SJSA1 (cell line): ENCODE measurements at places on chromosomes 16 and 17.

GRCh38 chr16:4660454-4661007, 32.8 kb upstream of the NUDT16L1 start:
- DNase-seq, result no peak

DNA sequence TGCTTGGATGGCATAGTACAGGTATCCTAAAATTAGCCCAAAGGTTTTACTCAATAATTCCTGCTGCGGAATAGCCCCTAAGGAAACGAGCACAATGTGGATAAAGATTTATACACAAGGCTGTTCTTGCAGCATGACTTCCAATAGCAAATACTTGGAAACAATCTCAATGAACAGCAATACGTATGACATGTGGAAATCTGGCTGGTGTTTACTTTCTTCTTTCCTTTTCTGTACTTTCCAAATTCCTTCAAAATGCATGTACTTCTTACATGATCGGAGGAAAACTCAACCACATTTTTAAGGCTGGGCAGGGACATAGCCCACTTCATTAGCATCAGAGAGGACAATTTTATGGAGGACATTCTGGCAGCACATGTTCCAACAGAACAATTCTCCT, 86.6 kb downstream of the C16orf95 start:
- DNase-seq, result no peak

DNA sequence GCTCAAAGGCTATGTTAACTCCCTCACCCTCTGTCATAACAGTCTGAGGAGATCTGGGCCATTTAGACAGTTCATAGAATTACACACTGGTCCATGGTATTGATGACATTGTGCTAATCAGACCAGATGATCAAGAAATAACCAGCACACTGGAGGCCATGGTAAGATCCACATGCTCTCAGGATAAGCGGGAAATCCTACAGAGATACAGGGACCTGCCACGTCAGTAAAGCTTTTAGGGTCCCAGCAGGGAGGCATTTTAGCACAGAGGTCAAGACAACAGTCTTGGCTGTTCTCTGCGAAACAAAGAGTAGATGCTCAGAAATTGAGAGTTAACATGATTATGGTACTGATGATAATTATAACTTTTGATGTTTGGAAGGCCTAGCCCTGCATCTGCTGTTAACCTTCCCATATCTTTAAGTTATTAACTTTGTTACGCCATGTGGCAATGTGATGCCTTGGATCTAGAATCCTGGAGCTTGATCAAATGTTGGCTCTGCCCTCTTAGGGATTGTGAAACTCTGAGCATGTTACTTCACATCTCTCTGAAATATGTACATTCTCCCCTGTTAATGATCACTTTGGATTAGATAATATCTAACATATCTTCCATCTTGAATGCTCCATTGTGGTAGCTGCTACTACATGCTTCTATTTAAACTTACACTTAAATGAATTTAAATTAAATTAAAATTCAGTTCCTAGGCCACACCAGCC, 172.0 kb upstream of the SOX9 start:
- DNase-seq, result no peak

GRCh38 chr17:44118427-44119050, 4.9 kb downstream of the HDAC5 start:
- no peak for DNase-seq

DNA sequence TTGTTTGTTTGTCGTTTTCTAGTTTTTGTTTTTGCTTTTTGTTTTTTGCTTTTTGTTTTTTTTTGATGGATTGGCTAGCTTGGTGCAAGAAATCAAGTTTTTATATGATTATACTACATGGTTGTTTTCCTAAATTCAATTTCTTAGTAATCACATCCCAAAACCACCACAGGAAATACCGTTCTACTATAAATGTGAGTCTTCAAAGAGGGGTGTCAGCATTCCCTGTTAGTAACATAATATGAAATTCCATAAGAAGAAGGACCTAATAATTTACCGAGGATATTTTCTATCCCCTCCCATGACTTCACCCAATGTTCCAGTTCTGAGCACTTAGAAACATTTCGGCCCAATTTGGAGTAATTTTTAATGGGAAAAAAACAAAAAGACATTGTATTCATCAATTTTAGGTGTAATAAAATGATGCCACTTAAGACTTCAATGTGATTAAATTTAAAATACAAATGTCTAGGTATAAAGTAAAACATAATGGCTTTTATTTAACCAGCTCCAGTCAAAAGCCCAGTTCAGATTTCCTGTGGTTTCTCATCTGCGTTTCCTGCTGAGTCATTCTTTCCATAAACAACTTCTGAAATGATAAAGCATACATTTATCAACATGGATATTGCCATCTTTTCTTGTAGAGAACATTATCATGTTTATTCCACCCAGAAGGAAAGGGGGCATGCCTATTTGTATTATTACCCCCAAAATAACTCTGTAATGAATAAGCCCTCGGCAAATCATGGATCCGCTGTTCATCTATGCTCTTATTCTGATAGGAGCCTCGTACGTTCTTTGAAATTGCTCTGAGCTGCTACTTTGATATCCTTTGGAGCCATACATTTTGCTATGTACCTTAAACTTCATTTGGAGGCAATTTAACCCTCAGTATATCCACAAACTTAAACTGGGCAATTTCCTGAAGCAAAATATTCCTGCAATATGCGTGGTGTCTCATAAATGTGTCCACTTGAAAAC, 28.1 kb downstream of the HSBP1 start:
- DNase-seq, result no peak

- DNase-seq, result no peak
Measured at GRCh38 chr16:81905277-81905676, 106.0 kb downstream of the SDR42E1 start.

DNA sequence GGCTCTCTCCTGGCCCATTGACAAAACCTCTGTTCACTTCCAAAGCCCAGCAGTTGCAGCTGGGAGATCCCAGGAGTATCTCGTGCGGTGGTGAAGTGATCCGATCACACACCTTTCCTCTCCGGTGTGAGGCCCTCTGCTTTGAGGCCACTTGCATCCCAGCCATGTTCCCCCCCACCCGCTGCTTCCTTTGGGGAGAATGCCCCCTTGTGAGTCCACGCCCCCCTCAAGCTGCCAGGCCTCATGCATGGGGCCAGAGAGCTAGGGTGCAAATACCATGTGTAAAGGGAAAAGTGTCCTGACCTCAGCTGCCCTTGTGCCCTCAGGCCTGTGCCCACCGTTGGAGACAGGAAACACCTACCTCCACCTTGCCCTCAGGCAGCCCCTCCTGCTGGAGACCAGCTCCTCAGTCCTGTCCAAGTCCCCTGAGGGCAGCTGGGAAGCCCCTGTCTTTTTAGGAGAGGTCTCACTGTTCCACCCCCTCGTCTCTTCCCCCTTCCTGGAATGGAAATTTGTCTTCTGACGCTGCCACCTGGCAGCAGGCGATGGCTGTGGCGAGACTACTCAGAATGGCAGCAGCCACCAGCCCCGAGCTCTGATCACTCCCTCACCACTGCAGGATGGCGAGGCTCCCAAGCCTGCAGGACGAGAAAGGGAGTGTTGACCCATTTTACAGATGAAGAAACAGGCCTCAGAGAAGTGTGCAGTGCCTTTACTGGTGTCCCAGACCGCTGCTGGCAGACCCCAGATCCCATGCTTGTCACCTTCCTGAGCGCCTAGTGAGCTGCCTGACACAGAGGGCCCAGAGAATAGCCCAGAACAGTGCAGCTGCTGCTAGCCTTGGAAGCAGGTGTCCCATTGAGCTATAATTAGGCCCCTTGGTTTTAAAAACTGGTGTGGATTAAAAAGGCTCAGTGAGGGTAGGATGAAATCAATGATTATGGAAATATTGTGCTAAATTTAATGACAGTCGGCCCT, 120.6 kb upstream of the CACNG5 start:
- DNase-seq, result no peak

- DNase-seq, result no peak
Measured at GRCh38 chr16:30731411-30731810, 16.8 kb upstream of the PHKG2 start.
